Stimulated activated CD8-positive, alpha-beta memory T cell treated with anti-CD3 and anti-CD28 coated beads, Interleukin-15, amount 100 ng/mL, for 48 hours (primary cell): ENCODE measurements at places on chromosomes 2 and 18.

GRCh38 chr2:107804608-107805498, 21.8 kb upstream of the RGPD4 start:
- DNase-seq, result no peak

- DNase-seq, result no peak
Observed at GRCh38 chr2:35468245-35468644, 887.3 kb upstream of the CRIM1 start.

GRCh38 chr2:38254796-38255195, 122.3 kb downstream of the ATL2 start:
- no peak for DNase-seq

DNA sequence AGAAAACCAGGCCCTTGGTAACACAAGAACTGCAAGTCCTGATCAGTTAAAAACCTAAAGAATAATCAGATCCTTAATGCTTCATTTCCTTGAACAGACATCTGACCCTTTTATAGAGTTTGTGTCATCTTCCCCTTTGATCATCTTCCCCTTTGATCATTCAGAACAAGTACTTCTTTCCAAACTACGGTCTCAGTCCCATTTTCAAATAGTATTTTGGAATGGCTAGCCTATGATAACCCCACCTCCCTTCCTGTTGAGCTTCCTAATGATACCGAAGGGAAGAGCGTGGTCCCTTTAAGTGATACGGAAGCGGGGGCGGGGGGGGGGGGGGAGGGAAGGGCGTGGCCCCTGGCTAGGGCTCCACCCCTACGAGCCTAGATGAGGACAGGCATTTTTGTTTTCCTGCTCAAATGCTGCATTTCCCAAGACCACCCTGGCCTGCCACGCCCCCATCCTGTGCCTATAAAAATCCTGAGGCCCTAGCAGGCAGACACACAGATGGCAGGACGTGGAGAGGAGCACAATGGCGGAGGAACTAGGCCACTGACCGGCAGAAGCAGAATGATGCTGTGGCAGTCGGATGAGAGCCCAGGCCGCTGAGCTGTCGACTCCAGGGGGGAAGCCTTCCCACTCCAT, 24.1 kb upstream of the CHRNA1 start:
- no peak for DNase-seq

DNA sequence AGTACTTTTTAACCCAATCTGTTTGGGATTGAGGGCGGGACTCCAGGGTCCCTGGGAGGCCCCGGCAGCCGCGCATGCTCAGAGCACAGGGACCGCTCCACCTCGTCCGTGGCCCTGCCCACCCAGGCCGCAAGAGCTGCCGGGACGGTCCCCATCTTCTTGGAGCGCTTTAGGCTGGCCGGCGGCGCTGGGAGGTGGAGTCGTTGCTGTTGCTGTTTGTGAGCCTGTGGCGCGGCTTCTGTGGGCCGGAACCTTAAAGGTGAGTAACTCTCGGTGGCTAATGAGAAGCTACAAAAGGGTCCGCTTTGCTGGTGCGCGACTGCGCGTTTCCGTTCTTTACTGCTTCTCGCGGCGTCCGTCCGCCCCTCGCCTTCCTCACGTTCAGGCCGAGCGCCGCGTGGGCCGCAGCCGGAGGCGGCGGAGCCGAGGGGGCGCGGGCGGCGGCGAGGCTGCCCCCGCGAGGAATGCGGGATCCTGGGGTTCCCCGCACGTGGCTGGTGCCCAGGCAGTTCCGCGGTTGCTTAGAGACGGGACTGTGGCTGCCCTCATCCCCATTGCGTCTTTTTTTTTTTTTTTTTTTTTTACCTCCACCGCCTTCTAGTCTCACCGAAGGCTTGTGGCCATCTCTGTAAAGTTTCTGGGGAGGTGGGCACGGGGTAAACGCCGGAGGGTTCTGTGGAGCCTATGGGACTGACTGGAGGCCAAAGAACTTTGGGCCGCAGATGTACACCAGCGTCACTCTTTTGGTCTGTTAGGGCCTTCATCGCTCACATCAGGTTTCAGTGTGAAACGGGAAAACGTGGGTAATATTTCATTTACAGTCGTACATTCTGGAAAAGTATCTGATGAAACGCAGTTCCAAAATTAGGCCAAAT, at the start of gene SSB:
TSS of gene SSB (plus strand) at position 154 of the 875 bp plus-strand sequence. CDS start 2,090 bp downstream, outside the sequence.
- DNase-seq, result peak; percentile 96

- DNase-seq, result no peak
Observed at GRCh38 chr2:118845005-118845521, 2.4 kb downstream of the EN1 start.

DNA sequence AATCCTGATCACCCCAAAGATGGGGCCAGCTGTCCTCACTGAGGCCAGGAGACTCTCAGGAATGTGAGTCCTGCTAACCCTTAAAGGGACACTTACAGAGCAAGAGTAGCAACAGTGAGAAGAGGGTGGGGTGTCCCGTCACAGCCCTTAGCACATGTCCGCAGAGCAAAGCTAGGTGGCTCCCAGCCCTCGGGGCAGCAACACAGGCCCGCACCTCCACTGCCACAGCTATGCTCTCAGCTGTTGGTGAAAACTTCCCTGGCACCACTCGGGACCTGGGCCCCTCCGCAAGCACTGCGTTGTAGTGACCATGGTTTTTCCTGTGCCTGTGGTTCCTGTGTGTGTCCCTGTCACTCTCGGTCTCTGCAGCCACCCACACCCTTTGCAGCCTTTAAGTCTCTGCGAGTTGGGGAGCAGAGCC, 76.4 kb upstream of the UXS1 start:
- DNase-seq, result no peak

- DNase-seq, result no peak
Observed at GRCh38 chr2:197560146-197560665, 44.3 kb downstream of the MOB4 start.

GRCh38 chr2:122182616-122183355, 427.3 kb downstream of the TSN start:
- DNase-seq, result no peak

DNA sequence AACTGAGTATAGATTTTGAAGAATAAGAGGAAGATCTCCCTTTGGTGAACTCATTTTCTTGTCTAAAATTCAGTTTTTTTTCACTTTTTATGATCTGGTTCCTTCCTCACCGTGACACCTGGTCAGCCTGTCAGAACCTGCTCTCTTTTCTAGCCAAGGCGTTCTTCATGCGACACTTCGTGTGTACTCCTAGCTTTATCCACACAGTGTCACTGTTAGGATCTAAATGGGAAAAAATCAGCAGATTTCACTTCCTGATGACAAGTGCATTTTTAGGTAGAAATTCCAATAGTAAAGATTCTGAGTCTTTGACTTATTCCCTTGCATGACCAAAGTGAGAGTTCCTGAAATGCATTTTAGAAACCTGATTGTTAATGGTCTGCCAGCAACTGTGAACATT, 89.8 kb downstream of the KLHL14 start:
- DNase-seq, result no peak

DNA sequence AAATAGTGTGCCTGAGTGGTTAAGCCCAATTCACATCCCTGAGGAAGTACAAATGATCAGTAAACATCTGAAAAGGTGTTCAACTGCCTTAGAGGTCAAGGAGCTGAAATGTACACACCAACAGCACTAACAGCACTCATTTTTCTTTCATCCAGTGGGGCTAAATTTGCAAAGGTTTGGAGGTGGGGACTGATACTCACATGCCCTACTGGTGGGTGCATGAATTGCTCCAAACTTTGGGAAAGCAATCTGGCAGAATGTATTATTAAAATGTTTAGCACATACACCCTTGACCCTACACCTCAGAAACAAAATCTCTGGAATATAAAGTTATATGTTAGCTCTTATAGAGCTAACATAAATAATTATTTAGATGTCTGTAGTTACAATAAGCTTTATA, 19.0 kb upstream of the FAM178B start:
- no peak for DNase-seq

DNA sequence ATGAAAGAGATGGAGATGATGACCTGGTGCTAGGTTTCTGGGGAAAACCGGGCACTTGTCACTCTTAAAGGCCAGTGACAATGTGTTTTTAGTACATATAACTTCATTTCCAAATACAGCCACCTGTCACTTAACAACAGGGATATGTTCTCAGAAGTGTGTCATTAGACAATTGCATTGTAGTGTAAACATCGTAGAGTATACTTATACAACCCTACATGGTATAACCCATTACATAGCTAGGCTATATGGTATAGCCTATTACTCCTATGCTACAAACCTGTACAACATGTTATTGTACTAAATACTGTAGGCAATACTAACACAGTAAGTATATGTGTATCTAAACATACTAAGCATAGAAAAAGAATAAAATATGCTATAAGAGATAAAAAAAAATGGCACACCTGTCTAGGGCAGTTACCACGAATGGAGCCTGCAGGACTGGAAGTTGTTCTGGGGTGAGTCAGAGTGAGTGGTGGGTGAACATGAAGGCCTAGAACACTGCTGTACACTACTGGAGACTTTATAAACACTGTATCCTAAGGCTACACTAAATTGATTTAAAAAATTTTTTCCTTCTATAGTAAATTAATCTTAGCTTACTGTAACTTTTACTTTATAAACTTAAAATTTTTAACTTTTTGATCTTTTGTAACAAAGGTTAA, 123.2 kb downstream of the THADA start:
- no peak for DNase-seq

DNA sequence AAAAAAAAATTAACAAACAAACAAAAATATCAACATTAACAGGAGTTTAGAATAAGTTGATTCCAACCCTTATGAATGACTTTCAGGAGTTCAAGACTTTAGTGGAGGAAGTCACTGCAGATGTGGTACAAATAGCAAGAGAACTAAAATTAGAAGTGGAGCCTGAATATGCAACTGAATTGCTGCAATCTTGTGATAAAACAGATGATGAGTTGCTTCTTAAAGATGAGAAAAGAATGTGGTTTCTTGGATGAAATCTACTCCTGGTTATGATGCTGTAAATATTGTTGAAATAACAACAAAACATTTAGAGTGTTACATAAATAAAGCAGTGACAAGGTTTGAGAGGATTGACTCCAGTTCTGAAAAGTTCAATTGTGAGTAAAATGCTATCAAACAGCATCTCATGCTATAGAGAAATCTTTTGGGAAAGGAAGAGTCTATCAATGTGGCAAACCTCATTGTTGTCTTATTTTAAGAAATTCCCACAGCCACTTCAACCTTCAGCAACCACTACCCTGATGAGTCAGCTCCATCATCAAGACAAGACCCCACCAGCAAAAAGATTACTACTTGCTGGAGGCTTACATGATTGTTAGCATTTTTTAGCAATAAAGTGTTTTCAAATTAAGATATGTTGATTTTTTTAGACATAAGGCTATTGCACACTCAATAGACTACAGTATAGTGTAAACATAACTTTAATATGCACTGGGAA, 42.7 kb upstream of the TAF4B start:
- DNase-seq, result no peak

DNA sequence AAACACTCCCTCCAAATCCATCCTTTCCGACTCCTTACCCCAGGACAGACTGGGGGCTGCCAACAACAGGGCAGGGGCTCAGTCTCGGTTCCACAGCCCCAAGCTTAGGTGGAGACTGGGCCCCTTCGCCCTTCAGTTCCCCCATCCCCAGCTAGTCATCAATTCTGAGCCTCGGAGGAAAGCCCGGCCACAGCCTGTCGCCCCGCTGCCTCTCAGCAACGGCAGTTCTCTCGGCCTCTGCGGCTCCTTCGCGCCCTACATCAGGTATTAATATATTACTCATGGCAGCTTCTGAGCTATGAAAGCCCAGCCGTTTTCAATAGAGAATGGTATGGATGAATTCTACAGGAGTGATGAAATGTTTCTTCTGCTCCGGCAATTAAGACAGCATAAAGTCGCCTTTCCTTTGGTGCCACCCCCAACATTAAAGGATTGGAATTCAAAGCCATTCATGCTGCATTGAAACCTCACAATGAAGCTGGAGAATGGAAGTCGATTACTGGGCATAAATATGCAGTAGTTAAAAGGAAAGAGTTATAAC, 2.8 kb downstream of the HDAC4 start:
- DNase-seq, result no peak

DNA sequence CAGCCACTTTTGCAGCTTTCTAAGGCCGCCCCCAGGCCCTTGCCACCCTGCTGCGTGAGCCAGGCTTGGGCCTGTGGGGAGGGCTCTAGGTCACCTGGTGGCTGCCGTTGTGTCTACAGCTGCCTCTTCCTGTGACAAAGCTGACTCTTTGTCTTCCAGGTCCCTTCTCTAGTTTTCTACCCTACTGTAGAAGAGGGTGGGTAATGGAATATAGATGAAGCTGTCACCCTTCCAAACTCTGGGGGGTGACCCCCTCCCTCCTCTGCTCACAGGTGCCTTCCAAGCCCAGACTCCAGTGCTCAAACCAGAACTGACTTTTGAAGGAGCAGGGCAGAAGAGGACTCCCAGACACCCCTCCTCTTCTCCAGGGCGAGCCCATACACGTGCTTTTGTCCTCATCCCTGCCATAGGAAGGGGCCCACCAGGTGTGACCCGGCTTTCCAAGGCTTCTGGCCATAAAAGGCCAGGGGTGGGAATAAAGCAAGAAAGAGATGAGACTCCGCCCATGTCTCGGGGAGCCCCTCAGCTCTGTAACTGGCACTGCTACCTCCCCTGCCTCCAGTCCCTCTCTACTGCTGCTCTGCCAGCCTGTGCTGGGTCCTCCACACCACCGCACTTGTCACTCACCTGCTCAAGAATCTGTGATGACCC, 17.9 kb upstream of the SDC1 start:
- no peak for DNase-seq

DNA sequence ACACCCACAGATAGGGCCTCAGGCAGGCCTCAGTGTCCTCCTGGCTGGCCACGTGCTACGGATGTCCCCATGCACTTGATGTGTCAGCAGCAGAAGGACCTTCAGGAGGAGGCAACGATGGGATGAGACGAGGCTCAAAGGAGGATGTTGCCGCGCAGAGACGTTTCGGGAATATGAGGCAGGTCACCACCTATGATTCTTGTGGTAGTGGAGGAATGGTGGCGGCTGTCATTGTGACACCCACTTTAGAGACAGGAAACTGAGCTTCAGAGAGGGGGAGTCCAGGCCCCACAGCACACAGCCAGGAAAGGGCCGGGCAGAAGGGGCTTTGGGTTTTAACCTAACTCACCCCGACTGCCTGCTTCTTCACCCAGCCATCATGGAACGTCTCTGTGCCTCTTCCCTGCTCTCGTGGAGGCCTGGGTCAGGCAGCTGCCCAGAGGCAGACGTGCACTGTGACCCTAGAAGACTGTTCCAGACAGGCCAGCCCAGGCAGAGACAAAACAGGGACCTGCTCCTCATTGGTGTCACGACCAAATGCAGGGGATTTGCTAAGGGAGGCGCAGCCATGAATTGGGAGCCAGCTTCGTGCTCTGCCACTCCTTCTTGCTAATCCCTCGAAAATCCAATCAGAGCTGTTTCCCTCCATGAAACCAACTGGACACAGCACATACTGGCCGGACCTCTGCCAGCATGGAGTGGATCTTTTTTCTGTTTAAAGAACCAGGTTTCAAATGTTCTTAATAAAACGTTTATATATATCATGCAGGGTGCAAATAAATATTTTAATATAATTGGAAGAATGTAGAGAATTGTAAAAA, 169.2 kb downstream of the ASB1 start:
- no peak for DNase-seq

DNA sequence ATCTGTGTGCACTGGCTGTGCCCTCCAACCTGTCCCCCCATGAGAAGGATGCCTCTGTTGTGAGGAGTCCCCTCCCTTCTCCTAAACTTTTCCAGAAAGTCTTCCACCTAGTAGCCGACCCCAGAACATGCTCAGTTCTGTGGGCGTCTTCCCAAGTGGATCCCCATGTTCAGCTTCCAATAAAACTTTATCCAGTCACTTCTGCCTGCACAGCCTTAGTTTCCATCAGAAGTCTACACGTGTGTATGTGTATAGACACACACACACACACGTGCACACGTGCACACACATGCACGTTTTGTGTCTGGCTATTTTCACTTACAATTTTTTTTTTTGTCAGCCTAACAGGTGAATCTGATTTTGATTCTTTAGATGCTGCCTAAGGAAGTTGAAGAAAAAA, 115.1 kb downstream of the RTP5 start:
- no peak for DNase-seq
